ENCODE measurements at places on chromosomes 1 and 21. TPM values are rescaled to one million over a fixed set of nuclear protein-coding genes. Genes with fewer than 3 reads are reported as not detected.

The SOAT1 gene
- 39.2 TPM for polyA plus RNA-seq

The CCDC30 gene
- 0.61 TPM for polyA plus RNA-seq

The EVA1C gene
- 5.7 TPM for polyA plus RNA-seq

The RGS7 gene
- 0.29 TPM for polyA plus RNA-seq

The SPSB1 gene
- 19.4 TPM for polyA plus RNA-seq

The TRIM46 gene
- 3.8 TPM for polyA plus RNA-seq

The NCF2 gene
- 0.43 TPM for polyA plus RNA-seq

The RNPC3 gene
- 12.9 TPM for polyA plus RNA-seq

The RGS18 gene
- polyA plus RNA-seq = 0.48 TPM

- DNase-seq = no peak
Observed at GRCh38 chr1:47416319-47417169, 459 bp downstream of the FOXE3 start.

DNA sequence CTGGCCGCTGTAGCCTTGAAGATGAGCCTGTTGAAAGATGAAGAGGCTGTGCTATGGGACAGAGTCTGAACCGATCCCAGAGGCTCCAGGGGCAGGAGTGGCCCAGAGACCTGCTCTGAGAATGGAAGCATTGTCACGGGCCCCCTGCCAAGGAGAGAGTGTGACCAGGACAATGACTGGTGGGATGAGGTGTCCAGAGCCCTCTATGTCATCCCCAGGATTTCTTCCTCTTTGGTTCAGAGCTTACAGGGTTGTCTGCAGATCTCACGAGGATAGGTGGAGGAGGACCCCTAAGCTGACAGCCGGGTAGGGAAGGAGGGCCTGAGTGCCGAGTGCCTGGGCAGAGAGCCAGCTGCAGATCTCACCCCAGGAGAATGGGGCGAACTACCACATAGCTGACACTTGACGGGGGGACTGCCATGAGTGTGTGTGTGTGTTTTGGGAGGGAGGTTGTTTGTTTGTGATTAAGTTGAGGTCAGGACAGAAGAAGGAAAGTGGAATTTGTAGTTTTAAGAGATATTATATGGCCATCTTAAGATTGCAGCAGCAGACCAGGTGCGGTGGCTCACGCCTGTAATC is 25.4 kb downstream of the PIK3CD start:
- no peak for DNase-seq

DNA sequence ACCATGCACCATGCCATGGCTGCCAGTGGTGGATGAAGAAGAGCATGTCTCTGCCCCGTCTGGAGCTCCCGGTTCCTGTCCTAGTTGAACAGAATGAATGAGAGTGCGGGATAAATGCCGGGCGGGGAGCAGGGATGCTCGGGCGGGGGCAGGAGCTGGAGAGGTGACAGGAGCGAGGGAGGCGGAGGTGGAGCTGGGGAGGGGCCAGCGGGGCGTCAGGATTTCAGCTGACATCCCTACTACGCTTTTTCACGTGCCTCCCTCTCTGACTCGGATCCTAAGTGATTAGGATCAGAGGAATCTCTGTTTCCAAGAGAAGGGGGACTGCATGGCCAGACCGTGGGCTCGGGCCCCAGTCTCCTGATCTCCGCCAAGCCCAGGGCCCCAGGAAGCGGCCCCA is 47.3 kb downstream of the TP73 start:
- no peak for DNase-seq

- DNase-seq = no peak
Observed at GRCh38 chr1:38332649-38333310, 286.2 kb upstream of the POU3F1 start.

- DNase-seq = no peak
Observed at GRCh38 chr1:40722622-40723021, 31.1 kb downstream of the NFYC start.

GRCh38 chr1:222627232-222627631 is 9.3 kb downstream of the MIA3 start:
- no peak for DNase-seq

DNA sequence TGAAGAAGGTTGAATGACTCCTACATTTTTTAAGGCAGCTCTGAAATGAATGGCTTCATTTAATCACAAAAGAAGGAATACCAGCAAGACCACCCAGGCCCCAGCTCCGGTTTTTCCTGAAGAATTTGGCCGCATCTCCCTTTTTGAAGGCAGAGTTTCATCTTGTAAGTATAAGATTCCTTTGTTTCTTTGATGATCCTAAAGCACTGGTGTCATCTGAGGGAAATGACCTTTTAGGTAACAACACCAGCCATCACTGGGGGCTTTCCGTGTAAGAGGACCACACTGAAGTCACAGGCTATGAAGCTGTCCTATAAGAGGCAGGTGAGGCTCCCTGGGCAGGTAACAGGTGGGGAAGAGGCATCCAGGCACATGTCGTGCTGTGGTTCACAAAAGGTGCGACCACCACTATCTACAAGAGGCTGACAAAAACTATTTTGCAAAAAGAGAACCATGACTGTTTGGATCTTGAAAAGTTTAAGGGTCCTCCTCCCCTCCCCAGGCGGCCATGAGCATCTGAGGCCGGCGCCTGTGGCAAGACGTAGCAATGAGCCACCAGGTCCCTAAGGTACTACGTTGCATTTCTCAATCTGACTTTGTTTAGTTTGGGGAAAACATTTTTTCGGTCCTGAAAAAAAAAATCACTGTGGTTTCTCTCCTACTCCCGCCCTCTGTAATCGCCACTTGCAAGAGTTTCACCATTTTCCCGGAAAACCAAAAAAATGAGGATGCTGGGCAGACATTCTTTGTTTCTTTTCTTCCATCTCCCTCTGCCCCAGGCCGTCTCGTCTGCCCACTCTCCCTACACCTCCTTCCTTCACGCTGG is 46.3 kb upstream of the IRF2BP2 start:
- DNase-seq = no peak

DNA sequence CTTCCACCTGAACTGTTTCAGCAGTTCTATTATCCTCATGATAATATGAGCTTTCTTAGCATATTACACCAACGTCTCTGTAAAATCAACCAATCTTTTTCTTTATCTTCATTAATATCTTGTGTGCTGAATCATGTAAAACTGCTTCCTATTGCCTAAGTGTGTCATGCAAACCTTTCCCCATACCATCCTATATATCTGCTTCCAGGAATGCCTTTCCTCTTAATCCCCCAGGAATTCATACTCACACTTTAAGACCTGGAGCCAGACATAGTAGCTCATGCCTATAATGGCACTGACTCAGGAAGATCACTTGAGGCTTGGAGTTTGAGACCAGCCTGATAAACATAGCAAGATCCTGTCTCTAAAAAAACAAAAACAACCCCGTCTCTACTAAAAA is 183.9 kb downstream of the NRIP1 start:
- DNase-seq = no peak

DNA sequence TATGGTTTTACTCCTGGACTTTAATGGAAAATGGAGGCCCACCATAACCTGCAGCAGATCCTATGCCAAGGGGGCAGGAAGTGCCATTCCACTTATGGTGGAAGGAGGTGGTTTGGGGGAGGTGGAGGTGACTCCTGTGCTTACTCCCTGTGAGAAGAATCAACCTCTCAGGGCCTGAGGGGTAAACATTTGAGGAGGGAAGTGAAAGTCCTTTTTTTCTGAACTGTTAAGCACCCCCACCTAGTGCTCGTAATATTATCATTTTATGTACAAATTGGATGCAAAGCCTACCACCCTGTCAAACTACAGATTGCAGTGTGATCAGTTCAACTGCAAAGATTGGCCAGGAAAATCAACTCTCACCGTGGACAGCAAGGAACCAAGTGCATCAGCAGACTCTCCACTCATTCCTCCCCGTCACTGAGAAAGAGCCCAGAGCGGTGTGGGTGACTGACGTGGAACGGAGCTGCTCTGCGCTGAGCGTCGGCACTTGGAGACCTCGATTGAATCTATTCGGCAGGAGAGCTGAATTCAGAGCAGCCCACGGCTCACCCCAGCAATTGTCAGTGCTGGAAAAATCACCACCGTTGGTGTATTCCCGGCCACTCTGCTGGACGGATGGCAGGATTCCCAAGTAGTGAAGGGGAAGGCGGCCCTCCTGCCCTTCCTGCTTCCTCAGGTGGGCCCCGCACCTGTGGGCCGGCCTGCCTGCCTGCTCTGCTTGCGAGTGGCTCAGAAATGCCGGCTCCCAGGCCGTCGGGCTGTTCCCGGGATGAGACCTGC is 46.8 kb upstream of the COX20 start:
- DNase-seq = no peak

DNA sequence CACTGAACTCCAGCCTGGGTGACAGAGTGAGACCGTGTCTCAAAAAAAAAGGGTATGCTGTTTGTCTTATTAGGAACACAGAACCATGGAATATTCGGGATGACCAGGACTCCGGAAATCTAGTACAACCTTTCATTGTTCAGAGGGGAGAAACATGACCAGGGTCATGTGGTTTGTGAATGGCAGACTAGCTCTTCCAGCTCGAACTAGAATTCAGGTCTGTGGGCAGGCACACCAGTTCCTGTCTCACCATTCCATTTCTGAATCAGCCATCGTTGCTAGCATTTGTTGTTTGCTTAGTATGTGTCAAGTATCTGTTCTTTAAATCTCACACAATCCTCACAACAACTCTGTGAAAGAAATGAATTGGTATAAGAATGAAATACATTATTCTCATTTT is 50.9 kb downstream of the MDM4 start:
- no peak for DNase-seq

- DNase-seq = no peak
Observed at GRCh38 chr1:225712391-225712790, 59.5 kb upstream of the ENAH start.

DNA sequence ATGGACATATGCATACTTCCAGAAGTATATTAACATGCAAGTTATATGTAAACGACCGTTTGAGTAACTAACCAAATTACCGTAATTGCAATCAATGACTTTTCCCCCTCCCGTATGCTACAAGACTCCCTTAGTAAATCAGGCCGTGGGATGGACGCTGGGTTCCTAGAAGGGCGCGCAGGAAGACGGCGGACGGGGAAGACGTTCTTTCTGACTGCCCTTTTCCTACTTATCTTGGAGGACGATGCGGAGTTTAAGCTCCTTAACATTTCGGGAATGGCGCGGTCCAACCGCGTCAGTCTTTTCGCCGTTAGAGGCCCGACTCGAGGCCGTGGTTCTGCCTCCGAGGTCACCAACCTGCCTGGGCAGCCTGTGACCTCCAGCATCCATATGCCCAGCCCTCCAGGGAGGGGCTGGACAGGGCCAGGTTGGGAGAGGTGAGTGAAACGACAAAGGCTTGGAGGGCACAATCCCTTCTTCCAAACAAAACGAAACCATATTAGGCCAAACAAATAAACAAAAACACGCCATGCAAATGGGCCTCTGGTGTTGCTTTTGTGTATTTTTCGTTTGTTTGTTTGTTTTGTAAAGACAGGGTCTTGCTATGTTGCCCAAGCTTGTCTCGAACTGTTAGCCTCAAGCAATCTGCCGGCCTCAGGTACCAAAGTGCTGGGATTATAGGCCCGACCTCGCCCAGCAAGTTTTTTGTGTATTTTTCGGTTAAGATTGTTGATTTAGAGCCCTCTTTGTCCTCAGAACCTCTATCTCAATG is 873 bp upstream of the PI4KB start:
- no peak for DNase-seq

DNA sequence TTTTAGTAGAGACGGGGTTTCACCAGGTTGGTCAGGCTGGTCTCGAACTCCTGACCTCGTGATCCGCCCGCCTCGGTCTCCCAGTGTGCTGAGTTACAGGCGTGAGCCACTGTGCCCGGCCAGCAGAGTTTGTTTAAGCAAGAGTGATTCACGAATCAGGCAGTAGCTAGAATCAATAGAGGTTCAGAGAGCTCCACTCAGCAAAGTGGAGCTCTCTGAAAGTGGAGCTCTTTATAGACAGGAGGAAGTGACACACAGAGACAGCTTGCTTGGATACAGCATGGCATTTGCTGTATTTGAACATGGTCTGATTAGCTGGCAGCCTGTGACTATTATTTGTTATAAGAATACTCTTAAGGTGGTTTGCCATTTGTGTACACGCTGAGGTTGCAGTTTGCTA is 27.1 kb upstream of the CD34 start:
- DNase-seq = no peak

DNA sequence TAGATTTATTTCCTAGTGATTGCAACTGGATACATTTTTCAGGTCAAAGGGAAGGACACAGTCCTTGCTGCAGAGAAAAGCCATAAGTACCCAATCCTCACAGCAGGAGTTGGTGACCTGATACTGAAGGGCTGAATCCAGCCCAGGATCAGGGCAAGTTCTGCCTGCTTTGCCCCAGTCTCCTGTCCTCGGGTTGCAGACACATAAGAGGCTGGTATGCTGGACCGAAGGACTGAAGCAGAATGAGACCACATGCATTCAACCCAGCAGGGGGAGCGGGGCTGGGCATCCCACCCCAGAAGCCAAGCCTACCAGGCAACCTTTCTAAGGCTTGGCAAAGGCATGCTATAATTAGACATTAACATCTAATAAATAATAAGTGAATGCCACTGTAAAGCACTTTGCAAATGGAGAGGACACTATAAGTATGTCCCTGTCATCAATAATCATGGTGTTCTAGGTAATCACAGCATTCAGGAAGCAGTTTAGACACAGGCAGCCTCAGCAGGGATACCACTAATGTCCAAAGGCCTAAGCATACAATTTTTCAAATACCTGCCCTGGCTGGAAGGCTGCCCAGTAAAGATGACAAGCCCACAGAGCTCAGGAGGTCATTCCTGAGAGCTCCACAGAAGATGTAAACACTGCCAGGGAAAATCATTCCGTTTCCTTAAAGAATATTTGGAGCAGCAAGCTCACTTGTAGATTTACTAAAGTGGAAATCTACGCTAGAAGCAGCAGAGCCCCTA is 47.6 kb downstream of the KRTAP19-8 start:
- DNase-seq = no peak

DNA sequence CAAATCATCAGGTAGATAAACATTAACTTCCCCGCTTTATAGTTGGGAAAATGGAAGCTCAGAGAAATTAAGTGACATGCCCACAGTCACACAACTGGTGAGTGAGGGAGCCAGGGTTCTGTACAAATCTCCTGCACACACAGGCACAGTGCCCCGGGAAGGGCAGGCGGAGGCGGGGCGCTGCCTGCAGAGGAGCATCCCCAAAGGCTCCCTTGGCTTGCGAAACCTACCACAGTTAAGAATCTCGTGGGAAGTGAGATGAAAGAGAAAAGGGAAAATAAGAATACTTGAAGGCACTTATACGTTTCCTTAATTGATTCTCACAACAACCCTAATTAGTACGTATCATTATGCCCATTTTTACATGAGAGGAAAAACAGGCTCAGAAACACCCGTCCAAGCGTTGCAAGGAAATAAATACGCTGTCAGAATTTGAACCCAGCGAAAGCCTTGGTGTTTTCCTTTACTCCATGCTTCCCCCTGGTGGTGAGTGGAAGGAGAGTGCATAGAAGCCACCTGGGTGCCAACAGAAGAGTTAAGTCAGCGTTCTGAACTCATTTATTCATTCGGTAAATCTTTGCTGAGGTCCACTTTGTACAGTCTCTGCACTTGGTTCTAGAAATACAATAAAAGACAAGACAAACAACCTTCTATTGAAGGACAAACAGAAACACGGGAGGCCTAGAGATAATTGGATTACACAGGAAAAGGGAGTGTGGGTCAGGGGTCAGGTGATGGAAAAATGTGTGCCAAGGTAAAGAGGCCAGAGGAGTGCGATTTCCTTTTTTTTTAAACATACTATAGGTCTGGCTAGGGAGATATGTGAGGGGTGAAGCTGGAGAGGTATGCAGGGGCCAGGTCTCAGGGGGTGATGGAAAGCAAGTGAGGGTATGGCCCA is 28.4 kb downstream of the ACP6 start:
- DNase-seq = no peak

- no peak for DNase-seq
Observed at GRCh38 chr1:234409328-234409727, 36.1 kb downstream of the COA6 start.

- DNase-seq = no peak
Observed at GRCh38 chr1:210264496-210265380, 32.1 kb downstream of the SERTAD4 start.

- no peak for DNase-seq
Observed at GRCh38 chr1:221761354-221762002, 19.6 kb upstream of the DUSP10 start.
